Calu3 (cell line): ENCODE measurements at places on chromosomes 1 and 21.
A peak's percentile ranks its signal among the peaks of the same experiment; 100 is the strongest.

DNA sequence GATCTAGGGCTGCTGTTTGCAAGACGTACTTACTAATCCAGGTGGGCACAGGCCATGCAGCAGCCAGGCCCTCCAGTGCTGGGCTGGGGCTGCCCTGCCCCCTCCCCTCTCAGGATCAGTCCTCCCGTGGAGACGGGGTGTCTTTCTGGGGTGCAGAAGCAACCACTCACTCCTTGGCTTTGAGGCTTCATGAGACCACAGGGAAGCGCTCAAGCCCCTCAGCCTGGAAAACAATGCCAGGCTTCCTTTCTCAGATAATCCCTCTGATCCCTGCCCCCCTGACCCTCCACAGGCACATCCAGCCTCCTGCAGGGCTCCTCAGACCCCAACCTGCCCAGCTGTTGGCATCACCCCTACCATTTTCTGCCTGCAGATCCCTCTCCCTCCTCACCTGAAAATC is 13.9 kb upstream of the C2CD2 start:
- no peak for DNase-seq

GRCh38 chr1:161905269-161905884 is 118.3 kb downstream of the OLFML2B start:
- DNase-seq = peak; percentile 60

DNA sequence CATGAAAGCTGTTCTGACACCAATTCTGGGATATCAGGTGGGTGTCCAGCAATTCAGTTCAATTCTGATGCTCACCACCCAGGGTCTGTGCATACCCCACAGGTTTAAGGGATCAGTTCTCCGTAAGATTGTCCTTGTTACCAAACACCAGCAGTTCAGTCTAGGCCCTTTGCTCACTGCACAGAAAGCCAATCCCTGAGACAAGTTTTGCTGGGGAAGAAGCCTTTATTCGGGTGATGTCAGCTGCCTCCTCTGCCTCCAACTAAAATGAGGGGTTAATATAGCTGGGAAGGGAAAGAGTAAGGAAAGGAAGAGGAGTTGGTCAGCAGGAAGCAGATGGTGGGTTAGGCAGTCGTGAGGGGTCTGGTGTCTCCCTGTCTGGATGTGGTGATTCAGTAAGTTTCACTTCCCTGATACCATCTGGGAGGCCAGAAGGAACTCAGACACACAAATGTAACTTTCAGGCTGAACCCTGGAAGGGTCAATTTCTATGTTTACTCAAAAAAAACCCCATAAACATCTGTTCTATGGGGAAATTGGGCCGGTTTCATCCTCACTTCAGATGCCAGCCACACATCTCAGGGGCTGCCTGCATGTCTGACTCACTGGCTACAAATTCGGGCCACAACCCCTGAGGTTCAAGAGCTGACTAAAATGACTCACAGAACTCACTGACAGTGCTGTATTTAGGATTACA is 83.3 kb upstream of the PGBD5 start:
- DNase-seq = peak; percentile 57

GRCh38 chr21:18384771-18385170 is 18.8 kb downstream of the TMPRSS15 start:
- DNase-seq = no peak

- DNase-seq = no peak
Observed at GRCh38 chr1:25903986-25904385, 2.2 kb downstream of the STMN1 start.

GRCh38 chr1:75130865-75131564 is 3.2 kb upstream of the LHX8 start:
- no peak for DNase-seq

GRCh38 chr1:246765521-246765920 is 41.3 kb downstream of the SCCPDH start:
- DNase-seq = no peak

DNA sequence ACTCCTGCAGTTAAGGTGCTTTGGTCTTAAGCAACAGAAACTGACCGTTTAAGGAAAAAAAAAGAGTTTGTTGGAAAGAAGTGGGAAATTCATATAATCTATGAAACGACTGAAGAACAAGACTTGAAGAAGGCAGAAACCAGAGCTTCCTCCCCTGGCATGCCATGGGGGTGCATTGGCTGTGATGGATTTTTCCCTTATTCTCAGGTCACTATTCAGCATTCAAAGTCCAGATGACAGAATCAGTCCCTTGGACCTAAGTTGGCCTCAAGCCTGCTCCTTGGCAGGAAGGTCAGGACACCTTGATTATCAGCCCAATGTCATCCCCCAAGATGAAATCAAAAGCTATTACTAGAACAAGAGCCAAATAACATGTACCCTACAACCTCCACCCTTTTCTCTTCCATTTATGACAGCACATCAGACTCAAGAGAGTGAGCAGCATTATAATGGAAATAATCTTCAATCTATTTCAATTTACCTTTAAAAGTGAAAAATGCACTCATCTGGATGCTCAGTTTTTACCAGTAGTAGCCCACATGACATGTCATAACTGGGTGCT is 15.8 kb upstream of the TMEM9 start:
- DNase-seq = no peak

DNA sequence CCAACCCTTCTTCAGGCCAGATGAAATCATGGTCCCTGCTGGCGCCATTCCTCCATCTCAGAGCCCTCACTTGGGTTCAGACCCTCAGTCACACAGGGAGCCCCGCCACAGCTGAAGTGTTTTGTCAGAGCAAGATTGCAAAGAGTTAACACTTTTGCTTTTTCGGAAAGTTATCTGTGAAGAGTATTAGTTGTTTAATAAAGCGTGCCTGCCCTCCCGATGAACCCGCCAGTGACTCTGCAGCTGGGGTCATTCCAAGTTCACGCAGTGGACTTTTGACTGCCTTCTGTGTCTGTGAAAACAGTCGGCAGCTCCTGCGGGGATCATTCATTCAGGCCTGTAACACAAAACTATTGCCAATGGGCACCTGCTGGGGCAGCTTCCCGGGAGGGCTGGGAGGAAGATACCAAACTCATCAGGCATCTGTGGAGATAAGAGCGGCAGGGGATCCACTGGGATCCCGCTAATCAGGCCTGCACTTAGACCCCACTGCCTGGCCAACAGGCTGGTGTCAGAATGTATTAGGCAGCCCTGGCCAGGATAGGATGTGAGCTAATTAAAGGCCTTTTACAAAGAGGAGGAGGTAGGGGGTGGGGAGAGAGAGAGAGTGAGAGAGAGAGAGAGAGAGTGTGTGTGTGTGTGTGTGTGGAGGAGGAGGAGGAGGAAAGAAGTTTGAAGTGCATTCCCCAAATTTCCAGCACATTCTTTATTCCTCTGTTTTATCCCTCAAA is 184.5 kb downstream of the DHRS3 start:
- DNase-seq = peak; percentile 65

GRCh38 chr1:204255966-204256365 is 42.2 kb upstream of the GOLT1A start:
- no peak for DNase-seq

- DNase-seq = no peak
Observed at GRCh38 chr1:50265790-50266314, 157.1 kb downstream of the ELAVL4 start.

DNA sequence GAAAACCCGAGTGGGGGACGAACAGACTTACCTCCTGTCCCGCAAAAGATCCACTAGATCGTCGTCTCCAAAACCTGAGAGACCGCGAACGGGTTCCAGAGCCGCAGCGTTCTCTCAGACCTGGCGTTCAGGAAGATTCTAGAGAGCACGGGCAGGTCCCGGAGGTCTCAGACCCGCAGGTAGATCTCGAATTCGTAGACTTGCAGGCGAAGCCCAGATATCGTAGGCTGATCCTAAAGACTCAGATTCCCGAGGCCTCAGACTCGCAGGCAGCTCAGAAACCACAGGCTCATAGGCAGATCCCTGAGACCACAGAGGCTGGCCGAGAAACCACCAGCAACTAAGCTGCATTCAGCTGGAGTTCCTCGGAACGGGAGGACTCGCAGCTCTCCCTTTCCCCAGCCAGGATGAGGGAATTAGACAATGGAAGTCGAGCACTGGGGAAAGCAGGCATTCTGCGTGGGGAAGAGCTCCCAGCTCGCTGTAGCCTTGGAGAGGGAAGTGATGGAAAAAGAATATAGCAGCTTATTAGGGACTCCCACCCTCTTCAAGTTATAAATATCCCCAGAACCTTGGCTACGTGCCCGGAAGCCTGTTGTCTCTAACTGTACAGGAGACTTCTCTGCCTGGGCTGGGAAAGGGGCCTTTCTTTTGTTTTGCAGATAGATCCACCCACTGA is at the start of gene ZNF436:
Gene ZNF436, minus strand, starts transcription at position 502 of the 679 bp plus-strand sequence. CDS start 1,831 bp downstream, outside the sequence.
- DNase-seq = peak; percentile 31

- DNase-seq = no peak
Observed at GRCh38 chr1:54666333-54666732, 24.7 kb downstream of the MROH7 start.

- DNase-seq = peak; percentile 48
Observed at GRCh38 chr21:46667741-46668380, 32.4 kb downstream of the PRMT2 start.

DNA sequence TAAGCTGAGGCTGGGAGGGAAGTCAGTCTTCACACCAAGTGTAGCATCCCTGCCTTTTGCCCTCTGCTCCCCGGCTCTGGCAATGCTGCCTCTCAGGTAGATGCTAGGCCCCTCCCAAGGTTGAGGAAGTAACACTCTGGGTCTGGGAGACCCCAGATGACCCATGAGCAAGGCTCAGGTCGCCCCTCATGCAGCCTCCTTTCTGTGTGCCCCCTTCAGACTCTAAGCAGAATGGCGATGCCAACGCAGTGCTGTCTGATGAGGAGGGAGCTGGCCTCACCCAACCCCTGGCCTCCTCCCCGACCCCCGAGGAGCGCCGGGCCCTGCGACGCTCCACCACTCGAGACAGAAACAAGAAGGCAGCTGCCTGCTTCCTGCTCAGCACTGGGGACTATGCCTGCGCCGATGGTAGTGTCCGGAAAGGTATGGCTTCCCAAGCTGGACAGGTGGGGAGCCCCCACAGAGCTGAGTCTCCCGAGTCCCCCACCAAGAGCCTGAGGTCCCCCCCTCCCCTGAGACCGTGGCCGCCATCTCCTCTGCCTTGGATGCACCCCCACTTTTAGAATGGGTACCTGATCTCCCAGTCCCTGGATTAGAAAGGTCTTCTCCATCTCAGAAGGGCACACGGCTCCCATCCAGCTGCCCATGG is 15.8 kb downstream of the KCNC4 start:
- no peak for DNase-seq

DNA sequence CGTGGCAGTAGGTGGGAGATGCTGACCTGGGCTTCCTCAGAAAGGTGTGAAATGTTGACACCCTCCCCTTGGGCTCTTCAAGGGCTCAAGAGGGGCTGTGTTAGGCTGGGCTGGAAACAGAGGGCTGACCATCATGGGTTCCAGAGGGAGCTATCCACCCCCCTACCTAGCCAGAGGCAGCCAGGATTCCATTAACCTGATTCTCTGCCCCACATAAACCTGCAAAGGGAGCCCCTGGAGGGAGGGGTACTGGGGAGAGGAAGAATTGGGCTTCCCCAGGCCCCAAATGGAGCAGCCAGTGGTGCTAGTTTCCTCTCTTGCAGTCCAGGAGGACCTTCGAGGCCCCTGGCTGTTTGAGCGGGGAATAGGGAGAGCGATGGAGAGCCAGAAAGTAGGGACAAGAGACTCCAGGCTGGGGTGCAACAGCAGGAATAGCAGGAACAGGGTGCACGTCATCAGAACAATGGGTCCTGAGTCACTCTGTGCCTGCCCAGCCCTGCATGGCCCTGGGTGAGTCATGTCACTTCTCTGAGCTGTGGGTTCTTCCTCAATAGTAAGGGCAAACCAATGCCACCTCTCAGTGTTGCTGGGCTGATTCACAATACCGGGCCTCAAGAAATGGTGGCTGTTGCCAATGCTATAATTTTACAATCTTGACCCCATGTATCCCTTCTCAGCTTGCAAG is 121.2 kb downstream of the EPHB2 start:
- DNase-seq = peak; percentile 83

DNA sequence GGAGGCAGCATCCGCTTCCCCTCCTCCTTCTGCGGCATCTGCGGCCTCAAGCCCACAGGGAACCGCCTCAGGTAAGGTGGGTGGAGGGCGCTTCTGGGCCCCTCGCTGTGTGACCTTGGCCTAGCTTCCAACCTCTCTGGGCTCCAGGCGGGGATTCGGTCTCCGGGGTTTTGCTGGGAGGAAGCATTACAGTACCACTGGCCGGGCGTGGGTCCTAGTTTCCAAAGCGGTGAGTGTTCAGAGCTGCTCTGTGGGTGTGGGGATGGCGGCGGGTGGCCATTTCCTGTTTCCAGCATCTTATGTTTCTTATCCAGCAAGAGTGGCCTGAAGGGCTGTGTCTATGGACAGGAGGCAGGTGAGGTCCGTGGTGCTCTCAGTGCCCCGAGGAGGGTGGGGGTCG is 11.6 kb downstream of the FAAH start:
- no peak for DNase-seq

DNA sequence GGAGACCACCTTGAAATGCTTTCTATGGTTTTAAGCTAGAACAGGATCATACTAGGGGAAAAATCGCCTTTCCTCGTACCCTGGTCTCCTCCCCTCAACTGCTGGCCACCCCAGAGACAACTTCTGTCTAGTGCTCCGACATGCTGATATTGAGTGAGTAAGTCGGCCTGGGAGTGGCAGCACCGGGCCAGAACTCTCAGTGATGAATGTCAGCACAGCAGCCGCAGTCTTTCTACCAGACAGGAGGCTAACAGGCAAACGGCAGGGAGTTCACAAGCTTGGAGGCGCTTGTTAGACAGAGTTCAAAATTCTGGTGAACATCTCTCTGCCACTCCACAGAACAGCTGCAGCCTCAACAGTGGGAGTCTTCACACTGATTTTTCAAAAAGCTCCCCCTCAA is 716.9 kb downstream of the ADGRL2 start:
- no peak for DNase-seq

DNA sequence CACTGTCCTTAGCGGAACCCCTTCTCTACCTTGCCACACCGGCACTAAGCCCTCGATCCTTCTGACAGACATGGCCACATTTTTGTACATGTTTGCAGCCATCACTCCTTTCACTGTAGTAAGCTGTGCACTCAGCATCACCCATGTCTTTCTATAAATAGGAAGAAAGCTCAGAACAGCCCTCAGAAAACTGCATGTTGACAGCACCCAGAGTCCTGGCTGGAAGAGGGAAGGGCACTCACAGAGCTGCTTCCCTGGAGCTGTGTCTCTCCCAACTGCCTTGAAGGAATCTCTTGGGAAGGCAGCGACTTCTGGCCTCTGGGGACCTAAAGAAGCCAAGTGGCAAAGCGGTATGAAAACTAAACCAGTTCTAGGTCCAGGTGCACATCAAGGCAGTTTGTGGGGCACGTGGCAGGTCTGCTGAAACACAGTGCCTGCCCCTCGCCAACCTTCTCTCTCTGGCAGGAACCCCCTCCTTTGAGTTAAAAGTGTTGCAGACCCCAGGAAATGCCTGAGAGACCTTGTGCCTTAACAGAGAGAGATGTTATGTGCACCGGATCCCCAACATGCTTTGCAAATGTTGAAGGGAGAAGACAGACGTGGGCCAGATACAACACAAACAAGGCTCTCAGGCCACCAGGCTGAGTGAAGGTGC is 41.9 kb upstream of the H6PD start:
- no peak for DNase-seq

GRCh38 chr1:10561497-10561896 is 86.7 kb downstream of the PEX14 start:
- DNase-seq = no peak

GRCh38 chr1:110542725-110543124 is 23.8 kb upstream of the KCNA10 start:
- peak; percentile 16 for DNase-seq
